Karpas-422 (cell line): ENCODE measurements at places on chromosomes 3 and 15.

DNA sequence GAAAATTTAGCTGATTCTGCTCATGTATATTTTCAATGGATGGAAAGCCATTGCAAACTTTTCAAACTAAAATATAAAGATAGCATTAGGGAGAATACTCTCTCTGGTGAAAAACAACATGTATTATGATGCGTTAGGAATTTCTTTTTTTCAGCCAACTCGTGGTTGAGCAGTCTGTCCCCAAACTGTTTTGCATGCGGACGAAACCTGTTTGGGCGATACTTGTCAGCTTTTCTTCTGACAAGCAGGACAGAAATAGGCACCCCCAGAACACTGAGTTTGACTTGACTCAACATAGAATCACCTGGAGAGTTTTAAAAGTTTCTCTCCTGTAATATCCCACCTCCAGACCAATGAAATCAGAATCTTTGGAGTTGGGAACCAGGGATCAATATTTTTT is 417.5 kb upstream of the TPRG1 start:
- DNase-seq, result peak; percentile 92

DNA sequence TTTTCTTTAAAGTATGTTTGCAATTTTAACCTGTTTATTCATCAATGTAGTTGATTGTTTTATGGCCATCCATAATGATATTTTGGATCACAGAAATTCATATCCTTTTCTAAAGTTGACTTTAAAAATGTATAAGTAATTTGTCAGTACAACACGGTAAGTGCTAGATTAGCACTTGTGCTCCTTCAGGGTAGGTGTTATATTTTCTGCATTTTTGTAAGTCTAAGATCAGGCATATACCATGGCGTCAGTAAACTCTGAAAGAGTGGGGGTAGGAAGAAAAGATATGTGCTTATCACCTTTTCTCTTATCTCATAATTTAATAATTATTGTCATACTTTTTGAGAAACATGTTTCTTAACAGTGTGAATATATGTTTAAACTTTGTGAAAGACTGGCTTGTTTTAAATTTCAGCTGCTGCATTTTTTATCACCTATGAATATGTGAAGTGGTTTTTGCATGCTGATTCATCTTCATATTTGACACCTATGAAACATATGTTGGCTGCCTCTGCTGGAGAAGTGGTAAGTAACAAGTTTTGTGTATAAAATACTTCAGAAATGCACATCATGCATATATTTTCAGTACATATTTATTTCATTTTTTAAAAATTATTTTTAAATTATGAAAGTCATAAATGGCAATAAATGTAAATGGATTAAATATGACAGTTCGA is 22.1 kb downstream of the SLC25A26 start:
- DNase-seq, result no peak

DNA sequence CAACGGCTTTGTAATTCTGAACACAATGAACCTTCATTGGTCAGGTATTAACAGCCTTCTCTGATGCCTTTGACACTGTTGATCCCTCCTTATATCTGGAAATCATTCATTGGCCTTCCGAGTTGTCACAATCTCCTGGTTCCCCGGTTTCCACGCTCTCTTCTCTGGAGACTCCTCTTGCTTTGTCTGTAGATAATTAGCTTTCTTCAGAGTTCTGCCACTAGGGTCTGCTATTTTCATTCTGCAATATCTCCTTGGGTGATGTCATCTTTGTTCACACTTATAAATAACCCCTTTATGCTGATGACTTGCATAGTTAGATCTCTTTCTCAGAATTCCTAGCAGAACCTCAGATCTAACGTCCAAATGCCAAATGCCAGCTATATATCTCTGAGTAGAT is 583.8 kb upstream of the ZNF717 start:
- peak; percentile 56 for DNase-seq

DNA sequence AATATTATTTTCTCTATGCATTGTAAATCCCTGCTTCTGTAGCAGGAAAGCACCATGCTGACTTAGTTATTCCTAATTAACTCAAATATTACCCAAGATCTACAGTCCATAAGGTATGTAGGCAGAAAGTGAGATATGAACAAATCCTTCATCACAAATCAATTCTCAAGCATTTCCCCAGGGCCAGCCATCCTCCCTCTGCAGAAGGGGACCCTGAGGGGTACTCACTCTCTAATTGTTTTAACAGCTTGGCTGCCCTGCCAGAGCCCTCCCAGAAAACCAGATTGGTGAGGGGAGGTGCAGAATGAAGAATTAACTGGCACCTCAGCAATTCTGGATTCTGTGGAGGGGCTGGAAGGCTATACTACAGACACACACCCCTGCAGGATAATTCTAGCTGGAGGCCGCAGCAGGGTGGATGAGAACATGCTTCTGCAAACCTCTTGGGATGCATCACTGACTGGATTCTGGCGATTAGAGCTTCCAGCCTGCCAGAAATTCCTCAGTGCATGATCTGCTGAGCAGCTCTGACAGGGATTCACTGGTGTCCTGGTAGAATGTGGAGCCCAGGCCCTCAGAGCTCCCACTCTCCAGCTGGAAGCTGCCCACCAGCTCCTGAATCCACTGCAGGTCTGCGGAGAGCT is 88.6 kb upstream of the HERC1 start:
- DNase-seq, result no peak

DNA sequence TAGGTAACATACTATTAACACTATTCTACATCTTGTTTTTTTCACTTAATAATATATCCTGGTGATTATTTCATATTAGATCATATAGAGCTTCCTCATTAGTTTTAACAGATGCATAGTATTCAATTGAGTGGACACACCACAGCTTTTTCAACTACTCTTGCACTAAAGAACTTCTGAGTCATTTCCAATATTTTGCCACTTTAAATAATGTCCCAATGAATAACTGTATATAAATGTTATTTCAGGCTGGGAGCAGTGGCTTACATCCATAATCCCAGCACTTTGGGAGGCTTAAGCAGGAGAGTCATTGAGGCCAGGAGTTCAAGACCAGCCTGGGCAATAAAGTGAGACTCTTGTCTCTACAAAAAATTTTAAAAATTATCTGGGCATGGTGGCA is 26.9 kb downstream of the MAP1A start:
- DNase-seq, result no peak
